ENCODE measurements at places on chromosomes 16 and 17.
A peak's percentile ranks its signal among the peaks of the same experiment; 100 is the strongest.

- DNase-seq: no peak
These were observed 59.7 kb upstream of the DNAJA2 start for GRCh38 chr16:47033176-47033575.

DNA sequence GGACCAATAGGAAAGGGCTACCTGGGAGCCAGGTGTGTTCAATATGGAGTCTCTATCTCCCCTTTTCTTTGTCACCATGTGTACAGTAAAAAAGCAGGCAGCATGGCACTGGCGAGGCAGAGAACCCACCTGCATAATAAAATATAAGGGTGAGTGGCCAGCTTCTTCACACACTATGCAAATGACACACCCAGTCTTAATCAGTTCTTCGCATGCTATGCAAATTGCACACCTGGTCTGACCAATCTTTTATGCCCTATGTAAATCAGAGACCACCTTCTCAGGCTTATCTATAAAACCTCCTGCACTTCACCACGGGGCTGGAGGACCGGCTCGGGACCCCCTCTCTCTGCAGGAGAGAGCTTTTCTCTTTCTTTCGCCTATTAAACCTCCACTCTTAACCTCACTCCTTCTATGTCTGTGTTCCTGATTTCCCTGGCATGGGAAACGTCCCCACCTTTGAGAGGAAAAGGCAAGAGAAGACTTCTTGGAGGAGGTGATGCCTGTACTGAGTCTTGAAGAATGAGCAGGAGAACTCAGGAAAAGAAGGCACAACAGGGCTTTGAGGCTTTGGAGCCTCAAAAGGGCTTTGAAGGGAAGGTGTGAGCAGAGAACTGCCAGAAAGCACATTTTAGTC is 502.1 kb downstream of the GRIN2A start:
- no peak for DNase-seq

DNA sequence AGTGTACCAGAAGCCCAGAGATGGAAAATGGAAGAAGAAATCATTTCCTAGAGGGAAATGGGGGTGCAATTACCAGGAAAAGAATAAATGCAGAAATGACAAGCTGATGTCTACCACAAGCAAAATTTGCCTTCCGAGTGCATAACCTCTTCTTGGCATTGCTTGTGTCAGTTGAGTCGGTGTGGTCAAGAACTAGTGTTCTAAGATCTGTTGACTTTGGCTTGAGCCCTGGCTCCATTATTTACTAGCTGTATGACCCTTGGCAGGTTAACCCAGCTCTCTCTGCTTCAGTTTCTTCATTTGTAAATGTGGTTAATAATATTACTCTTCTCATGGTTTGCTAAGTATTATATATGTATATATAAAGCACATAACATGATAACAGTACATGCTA is 273.0 kb upstream of the IRX5 start:
- DNase-seq: no peak

DNA sequence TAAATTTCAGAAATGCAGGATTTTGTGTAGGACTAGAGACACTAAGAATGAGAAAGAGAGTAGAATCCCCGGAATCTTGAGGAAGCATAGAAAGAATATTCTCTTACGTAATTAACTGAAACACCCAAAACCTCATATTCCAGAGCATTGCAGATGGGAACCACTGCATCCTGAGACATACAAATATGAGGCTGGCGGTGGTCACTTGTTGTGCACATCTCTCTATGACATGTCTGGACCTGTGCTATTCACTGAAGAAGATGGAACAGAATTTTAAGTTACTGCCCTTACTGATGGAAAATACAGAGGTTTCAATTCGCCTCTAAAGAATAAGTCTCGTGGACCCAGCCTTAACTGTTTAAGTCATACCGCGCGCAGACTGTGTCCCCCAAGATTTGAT is 806 bp downstream of the RAD51C start:
- DNase-seq: no peak

DNA sequence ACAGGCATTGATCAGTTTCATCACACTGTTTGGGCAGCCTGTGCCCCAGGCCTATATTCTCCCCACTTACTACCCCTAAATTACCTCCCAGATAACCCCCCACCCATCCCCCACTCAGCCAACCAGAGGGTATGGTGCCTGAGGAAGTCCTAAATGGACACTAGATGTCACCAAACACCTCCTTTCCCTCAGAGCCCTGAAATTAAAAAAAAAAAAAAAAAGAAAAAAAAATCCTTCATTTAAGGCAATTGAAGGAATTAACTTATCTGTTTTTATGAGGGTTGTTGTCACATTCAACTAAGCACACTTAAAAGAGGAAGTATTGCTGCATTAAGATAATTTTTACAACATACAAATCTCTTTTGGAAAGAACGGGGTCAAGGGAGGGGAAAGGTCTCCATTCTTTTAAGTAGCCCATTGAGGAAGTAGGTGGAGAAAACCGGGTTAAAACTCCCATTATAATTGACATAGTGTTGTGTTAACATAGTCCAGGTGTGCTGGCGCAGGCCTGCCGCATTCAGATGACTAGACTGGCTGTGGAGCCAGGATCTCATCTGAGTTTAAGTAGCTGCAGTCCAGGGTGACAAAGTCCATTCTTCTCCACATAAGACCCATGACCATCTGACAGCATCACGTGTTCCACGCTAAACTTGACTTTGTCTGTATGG is 46.3 kb downstream of the SNX11 start:
- DNase-seq: peak; percentile 82

GRCh38 chr17:49588726-49589576 is 13.3 kb downstream of the NXPH3 start:
- no peak for DNase-seq

DNA sequence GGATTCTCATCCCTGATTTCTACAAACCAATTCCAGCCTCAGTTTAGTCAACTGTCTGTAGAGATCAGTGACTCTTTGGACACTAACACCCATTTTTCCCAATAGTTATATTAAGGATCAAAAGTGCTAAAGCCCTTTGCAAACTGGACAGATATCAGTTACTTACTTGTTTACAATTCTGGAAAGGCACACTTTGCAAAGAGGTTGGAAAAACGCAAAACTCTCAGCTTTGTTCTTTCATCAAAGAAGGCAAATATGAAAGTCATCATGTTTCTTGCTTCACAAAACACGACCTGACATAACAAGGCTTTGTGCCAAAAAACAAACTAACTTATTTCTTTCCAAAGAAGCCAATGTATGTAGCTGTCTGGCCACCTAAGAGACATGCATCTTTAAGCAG is 26.1 kb upstream of the VAT1L start:
- DNase-seq: no peak

DNA sequence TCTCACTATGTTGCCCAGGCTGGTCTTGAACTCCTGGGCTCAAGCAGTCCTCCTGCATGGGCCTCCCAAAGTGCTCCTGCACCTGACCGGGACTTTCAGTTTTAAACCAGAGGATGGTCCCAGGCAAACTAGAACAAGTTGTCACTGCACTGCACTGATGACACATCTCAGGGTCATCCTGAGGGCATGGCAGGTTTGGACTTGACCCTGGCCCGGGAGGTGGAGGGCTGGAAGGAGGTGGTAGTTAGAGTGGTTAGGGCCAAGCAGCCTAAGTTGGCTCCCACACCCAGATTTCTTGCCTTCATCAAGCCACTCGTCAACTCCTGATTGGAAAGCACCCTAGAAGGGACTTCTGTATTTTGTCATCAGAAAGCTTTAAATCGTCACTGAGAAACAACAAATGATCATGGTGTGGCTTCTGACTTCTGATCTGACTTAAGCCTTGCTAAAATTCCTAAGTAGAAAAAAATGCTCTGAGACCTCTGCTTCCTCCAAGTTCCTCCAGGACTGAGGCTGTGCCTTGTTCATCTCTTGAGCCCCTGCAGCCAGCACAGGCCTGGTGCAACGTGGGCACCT is 43.5 kb downstream of the EMP2 start:
- no peak for DNase-seq

GRCh38 chr16:77169650-77170236 is 21.2 kb upstream of the MON1B start:
- peak; percentile 58 for DNase-seq

DNA sequence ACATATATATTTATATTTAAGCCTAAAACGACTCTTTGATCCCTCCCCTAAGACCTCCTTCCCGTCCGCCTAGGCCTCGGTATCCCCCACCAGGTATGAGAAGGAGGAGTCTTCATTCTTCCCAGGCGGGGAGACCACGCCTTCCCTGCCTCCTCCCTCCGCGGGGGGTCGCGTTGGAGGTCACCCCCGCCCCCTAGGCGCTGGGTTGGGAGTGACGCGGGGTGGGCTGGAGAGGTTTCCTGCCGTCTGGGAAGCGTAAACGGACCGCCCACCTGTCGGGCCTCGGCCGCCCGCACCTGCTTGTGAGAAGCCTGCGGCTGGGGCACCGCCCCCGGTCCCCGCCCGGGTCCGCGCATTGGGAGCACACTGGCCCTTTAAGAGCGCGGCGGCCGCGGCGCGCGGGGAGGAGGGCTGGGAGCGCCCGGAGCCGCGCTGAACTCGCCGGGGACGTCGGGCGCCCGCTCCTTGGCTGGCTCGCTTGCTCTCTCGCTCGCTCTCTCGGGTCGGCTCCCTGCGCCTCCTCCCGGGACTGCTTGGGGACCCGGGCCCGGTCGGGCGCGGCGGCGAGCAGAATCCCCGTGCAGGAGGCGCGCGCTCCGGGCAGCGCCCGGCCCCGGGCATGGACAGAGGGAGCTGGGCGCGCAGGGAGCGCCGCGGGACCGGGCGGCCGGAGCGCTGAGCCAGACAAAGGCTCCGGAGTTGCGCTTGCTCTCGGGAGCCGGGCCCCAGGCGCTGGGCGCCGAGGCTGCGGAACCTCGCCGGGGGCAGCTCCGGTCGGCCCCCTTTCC is at the start of gene MMP15:
Gene MMP15, plus strand, starts transcription at position 404 of the 788 bp plus-strand sequence. CDS start 597 bp downstream, outside the sequence.
- peak; percentile 69 for DNase-seq

DNA sequence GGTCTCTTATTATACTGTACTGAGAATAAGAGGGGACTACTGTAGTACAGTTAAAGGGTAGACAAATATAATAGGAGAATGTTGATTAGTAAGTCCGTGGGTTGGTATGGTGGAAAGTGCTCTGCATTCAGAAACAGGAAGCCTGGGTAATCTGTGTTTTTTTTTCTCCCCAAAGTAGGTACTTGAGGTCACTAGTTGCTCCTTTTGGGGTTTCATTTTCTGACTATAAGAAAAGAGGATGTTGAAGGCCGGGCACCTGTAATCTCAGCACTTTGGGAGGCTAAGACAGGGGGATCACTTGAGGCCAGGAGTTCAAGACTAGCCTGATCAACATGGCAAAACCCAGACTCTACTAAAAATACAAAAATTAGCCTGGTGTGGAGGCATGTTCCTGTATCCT is 42.0 kb upstream of the MMD start:
- DNase-seq: no peak

DNA sequence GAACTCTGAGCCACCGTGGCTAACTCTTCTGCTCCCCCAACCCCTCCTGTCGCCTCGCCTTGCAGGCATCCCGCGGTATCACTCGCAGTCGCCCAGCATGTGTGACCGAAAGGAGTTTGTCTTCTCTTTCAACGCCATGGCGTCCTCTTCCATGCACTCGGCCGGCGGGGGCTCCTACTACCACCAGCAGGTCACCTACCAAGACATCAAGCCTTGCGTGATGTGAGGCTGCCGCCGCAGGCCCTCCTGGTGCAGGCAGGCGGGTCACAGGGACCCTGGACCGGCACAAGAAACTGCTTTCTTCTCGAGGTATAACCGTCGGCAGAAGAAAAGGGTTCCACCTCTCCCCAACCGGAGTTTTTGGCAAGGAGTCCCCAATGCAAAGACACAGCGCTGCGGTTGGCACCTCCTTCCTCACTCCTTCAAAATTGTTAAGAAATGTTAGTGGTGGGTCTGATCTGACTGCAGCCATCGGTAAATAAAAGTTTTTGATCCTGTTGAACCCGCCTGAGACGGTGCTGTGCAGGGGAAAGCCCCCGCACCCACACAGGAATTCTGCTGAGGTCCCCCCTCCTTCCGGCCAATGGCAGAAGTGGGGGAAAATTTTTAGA is 2.6 kb downstream of the FOXF1 start:
- DNase-seq: no peak

- no peak for DNase-seq
These were observed 58.7 kb downstream of the SOCS3 start for GRCh38 chr17:78300962-78301820.

- DNase-seq: no peak
These were observed 146.5 kb downstream of the MRM1 start for GRCh38 chr17:36747861-36748260.

GRCh38 chr17:77288115-77288619 is 147.4 kb downstream of the SEC14L1 start:
- no peak for DNase-seq

GRCh38 chr17:82561429-82562035 is 42.0 kb downstream of the FOXK2 start:
- no peak for DNase-seq

DNA sequence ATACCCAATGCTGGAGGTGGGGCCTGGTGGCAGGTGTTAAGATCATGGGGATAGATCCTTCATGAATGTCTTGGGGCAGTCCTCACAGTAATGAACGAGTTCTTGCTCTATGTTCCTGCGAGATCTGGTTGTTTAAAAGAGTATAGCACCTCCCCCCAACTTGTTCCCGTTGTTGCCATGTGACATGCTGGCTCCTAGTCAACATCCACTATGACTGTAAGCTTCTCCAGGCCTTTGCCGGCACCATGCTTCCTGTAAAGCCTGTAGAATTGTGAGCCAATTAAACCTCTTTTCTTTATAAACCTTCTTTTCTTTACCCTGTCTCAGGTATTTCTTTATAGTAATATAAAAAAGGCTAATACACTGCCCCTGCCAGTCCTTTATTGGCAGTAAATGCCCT is 33.3 kb downstream of the RANBP10 start:
- no peak for DNase-seq

- DNase-seq: no peak
These were observed 70.7 kb upstream of the DNAJA2 start for GRCh38 chr16:47043970-47044684.

DNA sequence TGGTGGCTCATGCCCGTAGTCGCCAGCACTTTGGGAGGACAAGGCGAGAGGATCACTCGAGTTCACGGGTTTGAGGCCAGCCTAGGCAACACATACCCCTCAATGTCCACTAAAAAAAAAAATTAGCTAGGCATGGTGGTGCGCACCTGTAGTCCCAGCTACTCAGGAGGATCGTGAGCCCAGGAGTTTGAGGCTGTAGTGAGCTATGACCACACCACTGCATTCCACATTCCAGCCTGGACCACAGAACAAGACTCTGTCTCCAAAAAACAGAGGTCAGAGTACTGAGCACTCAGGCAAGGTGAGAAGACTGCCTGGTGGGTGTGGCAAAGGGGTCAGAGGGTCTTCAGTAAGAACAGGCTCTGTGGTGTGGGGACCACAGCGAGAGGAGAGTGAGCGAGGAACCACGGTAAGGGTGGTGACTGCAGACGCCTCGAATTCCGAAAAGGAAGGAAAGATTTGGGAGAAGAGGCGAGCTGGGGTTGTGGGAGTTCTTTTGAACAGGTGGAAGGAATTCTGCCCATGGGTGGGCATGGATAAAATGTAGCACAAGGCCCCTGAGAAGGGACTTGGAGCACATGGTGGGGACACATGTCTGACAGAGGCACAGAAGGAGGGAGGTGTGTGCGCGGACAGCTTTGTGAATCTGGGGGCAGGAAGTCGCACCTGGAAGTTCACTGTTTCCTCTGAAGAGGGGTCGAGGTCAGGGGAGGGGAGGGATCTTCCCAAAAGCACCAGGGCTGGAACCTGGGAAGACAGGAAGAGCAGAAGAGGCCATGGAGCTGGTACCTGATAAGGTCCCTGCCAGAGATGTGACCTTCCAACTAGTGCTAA is 134.6 kb downstream of the PARN start:
- no peak for DNase-seq
